ENCODE measurements at places on chromosomes 6 and 20.

DNA sequence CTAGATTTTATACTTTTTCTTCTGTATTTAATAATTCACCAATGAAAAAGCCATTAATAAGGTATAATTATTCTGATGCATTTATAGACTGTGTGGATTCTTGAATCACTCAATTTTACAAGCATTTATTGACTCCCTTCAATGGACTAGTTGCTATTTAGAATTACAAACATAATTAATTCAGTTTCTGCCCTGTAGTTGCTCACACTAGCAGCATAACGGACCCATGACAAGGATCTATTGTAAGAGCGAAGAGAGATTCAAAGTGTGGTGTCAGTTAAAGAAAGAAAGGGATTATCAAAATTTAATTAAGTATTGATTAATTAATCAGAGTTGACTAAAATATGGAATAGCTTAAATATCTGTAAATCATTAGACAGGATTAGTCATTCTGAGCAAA lies 602.6 kb upstream of the PTCHD4 start:
- DNase-seq: no peak

DNA sequence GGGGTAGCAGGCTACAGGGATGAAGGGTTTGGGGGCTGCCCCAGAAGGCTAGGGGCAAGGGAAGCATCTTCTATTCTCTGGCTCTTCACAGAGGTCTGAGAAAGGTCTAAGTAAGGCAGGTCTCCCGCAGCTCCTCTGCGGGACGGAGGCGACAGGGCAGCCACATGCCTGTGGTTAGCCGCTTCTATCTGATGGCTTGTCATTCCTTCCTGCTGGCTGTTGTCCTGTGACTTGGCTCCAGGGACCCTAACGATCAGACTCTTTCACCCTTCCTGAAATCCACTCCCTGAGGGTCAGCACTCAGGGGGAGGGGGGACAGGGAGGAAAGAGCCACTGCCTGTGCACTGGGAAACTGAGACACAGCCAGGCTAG lies 673 bp downstream of the CST7 start:
- peak; percentile 74 for DNase-seq

DNA sequence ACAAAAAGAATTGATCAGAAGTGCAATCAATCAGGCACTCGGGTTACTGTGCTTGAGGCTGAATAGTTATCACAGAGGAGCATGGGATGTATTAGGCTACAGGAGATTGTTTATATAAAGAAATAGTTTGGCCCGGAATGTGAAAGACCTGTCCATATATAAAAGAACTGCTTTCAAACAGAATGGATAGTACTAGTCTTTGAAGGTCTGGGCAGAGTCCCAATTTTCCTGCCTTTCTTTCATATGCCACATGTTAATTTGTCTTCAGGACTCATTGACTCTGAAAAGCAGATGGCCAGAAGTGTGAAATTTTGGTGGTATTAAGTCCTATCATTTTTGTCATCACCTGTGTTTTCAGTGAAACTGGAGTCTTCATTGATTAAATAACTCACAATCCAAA lies 314.5 kb downstream of the EYA4 start:
- DNase-seq: no peak

DNA sequence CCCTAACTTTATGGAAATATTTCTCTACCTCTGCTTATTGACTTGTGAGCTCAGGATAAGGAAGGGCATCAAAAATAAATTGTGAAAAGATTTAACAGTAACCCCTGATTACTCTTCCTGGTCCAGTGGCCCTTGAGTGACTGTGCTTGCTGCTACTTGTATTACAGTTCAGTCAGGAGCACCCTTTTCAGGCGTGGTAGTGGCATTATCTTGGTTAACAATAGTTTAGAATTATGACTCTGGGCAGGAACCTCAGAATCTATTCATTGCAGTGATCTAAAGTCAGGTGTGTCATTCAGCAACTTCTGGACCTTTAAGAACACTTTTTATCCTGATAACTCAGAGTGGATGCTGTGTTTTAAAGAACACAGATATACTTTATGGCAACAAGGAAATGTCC lies 43.4 kb downstream of the FAM135A start:
- no peak for DNase-seq
